Pancreas (tissue), 10 donors: ENCODE measurements at places on chromosomes 2 and 18.

DNA sequence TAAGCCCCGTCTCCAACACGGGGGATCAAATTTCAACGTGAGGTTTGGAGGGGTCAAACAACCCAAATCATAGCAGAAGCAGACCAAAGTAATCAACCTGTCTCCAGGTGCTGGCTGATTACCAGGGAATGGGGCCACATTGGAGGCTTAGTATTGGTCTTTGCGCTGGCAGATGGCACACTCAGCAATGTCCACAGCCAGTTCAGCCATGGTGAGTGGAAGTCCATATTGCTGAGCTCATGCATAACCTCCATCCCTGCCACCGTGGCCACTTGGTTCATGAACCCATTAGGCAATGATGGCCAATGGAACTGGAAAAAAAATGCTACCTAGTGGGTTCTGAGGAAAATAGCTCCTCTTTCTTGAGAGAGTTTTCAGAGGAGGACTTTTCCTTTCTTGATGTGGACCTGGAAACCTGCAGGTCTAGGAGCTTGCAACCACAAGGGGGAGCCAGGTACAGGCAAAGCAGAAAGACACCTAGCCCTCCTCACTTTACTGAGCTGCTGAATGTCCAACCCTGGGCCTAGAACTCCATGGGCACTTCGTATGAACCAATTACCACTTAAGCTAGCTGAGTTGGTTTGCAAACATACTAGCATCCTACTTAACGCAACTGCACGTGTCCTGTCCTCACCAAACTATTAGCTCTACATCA, 128.0 kb upstream of the GYPC start:
- peak; percentile 44 for DNase-seq

GRCh38 chr2:168726375-168726774, 76.1 kb upstream of the NOSTRIN start:
- DNase-seq = no peak

DNA sequence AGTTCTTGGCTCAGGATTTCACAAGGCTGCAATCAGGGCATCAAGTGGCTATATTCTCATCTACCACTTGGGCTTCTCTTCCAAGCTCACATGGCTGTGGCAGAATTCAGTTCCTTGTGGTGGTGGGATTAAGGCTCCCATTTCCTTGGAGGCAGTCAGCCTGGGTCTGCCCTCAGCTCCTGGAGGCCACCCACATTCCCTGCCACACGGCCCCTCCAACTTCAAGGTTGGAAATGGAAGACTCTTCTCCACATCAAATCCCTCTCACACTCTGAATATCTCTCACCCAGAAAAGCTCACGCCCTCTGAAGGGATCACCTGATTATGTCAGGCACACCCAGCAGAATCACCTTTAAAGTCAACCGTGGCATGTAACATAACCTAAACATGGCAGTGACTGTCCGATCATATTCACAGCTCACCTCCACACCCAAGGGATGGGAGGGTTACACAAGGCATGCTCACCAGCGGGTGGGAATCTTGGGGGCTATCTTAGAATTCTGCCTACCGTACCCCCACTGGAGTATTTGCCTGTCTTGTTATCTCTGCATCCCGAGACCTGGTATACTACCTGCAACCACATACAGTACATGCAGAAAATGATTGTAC, 256.2 kb upstream of the KLHL29 start:
- DNase-seq = no peak

GRCh38 chr2:23698721-23699579, 228.0 kb downstream of the ATAD2B start:
- DNase-seq = no peak

DNA sequence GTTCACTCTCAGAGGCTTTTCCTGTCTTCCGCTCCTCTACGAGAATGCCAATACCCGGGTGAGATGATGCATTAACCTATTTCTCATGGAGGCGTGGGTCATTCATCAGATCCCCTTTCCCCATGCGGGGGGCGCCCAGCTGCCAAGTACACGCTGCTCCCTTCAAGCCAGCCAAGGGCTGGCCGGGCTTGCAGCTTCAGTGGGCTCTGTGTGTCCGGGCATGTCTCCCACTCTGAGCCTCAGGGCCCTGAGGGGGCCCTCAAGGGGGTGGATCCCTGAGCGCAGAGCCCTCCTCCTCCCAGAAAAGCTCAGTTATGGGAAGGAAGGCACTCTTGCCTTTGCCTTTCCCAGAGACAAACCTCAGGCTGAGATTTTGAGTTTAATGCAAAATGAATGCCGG, 431.8 kb upstream of the MYT1L start:
- no peak for DNase-seq

DNA sequence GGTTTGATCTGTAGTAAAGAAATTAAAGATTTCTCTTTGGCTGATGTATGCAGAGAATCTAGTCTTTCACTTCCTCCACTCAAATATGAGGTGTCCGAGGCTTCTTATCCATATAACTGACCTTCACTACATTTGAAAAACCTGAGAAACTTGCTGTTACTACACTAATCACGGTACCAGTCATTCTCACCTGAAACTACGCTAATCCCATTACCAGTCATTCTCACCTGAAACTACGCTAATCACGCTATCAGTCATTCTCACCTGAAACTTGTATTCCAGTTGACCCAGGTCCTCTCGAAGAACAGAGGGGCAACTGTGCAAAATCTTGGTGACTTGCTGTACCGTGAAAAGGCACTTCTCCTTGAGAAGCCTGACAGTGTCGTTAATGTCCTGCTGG, 5.1 kb downstream of the MTERF4 start:
- DNase-seq = no peak

DNA sequence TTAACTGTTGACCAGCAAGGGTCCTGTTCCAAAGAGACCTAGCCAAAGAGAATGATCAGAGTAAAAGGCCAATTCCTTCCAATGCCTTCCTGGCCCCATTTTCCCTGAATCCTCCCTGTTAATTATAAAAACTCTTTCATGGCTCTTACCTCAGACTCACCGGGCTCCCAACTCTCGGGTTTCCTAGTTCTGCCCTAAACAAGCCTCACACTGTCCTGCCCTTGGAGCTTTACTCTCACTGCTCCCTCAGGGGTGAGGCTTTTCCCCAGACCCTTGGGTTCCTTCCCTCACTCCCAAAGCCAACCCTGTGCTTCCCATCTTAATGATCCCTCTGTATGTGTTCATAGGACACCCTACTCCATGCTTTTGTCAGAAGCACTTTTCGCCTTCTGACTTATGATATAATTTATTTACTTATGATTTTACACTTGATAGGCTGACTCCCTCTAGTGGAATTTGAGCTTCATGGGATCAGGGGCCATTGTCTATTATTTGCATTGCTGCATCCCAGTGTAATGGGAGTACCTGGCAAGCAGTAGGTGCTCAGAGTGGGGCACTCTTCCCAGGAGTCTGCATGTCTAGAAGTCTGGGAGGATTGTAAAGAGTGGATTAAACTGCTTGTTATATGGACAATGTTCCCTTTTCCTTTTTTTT, 29.9 kb upstream of the ZNG1B start:
- no peak for DNase-seq

GRCh38 chr18:48254077-48254602, 155.0 kb downstream of the ZBTB7C start:
- DNase-seq = no peak

DNA sequence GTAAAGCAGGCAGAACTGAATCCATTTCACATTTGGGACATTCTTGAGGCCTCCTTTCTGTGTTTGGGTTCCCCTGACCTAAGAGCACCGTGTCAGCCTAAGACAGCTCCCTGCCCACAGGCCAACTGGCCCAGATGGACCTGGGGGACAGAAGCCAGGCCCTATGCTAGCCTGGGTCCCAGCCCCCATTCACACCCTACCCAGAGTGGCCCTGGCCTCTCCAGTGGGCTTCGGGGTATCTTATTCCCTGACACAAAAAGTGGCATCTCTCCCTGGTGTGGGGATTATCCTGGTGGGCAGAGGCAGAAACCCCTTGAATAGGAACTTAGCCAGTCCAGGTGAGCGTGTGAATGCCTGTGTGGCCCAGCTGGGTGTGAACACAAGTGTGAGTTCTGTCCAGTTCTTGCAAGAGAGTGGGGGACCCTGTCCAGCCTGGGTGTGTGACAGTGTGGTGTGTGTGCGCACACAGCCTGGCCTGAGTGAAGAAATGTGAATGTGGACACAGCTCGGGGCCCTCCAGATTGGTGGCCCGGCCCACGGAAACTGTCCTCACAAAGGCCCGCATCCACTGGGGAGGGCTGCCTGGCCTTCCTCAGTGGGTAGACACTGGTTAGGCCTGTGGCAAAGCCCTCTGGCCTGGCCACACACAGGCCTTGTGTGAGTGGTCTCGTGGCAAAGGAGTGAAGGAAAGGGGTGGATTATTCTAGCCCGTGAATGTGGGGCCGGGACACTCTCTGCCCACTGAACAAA, 63.0 kb upstream of the HAAO start:
- DNase-seq = no peak

DNA sequence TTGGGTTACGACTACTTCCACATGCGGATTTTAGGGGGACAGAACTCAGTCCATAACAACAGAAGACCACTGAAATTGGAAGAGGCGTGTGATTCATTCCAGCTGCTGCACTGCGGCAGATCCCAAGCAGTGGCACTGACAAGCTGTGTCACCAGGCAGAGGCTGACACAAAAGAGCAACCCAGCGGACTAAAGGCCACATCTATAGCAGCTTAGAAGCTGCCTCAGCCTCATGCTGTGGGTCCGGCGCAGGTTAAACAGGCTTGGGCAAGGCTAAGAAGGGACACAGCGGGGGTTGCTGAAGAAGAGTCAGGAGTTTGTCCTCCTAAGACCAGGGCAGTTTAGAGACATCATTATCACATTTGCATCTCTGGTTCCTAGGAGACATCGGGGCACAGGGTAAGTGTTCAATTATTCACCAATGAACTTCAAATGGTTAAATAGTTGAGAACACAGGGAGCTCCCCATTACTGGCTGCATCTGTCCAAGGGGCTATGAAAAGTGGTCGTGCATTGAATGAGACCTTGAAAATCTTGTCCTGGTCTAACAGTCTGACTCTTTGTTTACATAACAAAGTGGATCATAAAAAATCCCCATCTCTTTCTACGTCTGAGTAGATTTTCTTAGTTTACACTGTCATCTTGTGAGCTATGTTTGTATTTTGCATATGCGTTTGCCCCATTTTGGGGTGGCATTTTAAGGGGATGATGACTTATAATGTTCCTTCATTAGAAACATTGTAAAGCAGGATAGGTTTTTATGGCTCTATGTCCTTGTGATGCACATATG, 162.3 kb upstream of the TRIB2 start:
- DNase-seq = no peak

GRCh38 chr18:74898965-74899364, 301.3 kb downstream of the ZNF407 start:
- DNase-seq = no peak

- DNase-seq = no peak
These were observed 11.4 kb downstream of the FOSL2 start for GRCh38 chr2:28404086-28404485.

DNA sequence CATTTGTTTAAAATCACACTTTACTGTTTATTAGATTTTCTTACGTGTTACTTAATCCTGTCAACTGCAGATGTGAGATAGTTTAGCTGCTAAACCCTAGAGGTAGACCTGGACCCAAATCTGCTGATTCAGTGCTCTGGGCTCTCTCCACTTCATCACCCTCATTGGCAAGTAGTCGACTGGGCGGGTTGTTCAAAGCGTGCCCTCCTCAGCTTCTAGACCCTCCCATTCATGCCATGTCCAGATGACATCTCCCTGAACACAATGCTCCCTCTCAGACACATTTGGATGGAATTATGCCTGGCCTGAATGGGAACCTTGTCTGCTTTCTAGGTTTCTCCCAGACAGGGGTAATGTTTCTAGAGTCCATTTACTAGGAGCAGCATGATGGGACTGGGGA, 43.7 kb downstream of the RPIA start:
- DNase-seq = no peak

- DNase-seq = no peak
These were observed 623.1 kb upstream of the HS6ST1 start for GRCh38 chr2:128941751-128942150.

GRCh38 chr2:142918624-142919023, 41.2 kb downstream of the KYNU start:
- no peak for DNase-seq

DNA sequence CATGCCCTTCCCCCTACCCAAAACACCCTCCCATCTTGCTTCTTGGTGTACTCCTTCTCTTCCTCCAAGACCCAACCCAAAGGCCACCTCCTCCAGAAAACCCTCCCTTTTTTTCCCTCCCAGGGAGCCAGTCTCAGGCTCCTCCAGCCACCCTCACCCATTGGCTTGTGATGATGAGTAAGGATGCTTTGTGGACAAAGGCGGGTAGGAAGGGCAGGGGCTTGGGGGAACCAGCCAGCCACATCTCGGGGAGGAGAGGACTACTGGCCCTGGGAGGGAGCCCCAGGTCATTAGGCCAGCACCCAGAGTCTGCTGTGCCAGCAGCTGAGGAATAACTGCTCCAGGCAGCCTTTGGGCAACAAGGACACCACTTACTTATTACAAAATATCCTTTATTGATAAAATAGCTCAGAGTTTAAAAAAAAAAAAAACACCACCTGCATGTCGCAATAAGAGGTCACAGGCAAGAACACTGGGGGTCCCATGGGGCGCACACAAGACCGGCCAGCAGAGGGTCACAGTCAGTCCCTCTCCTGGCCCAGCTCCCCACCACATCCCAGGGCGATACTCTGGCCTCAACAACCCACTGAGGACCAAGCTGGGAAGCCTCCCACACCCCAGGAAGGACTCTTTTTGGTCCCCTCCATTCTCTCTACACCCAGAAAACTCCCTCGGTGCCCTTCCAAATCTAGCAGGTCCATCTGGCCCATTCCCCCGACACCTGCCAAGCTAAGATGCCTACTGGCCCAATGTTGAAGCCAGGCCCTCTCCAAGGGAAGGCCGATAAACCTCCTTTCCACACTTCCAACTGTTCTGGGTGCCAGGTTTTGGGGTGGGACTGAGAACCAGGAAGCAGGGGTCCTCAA, 3.6 kb downstream of the ADRA2B start:
- DNase-seq = no peak

DNA sequence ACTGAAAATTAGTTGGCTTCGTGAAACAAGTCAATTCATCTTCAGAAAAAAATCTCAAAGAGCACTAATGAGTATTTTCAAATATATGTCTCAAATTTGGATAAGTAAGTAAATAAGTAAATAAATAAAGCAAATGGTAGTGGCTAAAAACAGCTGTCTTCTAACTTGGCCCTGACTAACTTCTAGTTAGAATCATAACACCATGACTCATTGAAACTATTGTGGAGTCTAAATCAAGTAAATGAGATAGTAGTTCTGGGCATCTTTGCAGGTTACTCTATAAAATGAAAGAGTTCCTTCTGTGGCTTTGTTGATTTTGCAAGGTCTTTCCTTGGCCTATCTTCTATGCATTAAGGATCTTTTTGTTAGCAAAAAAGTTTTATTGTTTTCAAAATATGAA, 110.7 kb downstream of the SLC8A1 start:
- no peak for DNase-seq

DNA sequence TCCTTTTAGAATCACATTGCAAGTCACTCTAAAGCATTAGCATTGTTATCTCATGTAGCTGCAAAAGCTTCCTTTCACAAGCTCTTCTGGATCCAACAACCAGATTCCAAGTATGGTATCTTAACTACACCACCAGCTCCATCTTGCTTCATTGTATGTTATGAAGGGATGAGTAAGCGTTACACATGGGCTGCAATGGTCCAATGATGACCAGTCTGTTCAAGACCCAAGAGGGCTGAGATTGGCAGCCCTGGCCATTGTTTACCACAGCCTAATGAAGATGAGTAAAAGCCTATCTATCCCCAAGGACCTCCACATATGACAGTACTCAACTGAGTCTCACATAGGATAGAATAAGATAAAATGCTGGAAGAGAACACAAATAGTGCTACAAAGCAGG, 6.3 kb downstream of the CFLAR start:
- no peak for DNase-seq
